ENCODE measurements at places on chromosomes 3 and 15.

- DNase-seq, result peak; percentile 27
These were observed 74.3 kb downstream of the MYO1E start for GRCh38 chr15:59298225-59298853.

DNA sequence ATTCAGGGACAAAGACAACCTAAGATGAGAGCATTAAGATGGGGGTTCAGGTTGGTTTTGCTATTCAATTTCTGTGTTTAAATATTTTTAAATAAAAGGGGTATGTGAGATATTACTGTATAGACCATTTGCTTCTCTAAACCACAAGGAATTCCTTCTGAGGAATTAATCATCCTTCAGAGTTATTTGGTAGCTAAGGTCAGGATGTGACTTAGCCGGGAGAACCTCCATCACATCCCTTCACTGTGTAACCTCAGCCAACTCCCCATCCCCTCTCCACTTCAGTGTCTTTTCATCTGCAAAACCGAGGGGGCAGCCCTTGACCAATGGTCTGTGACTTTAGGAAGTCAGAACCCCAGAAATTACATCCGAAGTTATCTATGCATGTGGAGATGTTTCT, 48.7 kb upstream of the SKOR1 start:
- DNase-seq, result no peak

GRCh38 chr3:53402326-53402725, 55.0 kb upstream of the DCP1A start:
- no peak for DNase-seq

GRCh38 chr3:58198804-58199203, 12.0 kb downstream of the DNASE1L3 start:
- DNase-seq, result no peak

GRCh38 chr3:48989796-48990635, at the start of gene P4HTM:
TSS of gene P4HTM (plus strand) at chr3:48990241. CDS start at chr3:48990257, 16 bp downstream.
- DNase-seq, result peak; percentile 88

GRCh38 chr3:180135101-180135500, 98.4 kb upstream of the PEX5L start:
- no peak for DNase-seq

Data from activated CD4-positive, alpha-beta T cell treated with anti-CD3 and anti-CD28 coated beads for 4 hours (primary cell).